ENCODE measurements at places on chromosomes 13 and 19.

DNA sequence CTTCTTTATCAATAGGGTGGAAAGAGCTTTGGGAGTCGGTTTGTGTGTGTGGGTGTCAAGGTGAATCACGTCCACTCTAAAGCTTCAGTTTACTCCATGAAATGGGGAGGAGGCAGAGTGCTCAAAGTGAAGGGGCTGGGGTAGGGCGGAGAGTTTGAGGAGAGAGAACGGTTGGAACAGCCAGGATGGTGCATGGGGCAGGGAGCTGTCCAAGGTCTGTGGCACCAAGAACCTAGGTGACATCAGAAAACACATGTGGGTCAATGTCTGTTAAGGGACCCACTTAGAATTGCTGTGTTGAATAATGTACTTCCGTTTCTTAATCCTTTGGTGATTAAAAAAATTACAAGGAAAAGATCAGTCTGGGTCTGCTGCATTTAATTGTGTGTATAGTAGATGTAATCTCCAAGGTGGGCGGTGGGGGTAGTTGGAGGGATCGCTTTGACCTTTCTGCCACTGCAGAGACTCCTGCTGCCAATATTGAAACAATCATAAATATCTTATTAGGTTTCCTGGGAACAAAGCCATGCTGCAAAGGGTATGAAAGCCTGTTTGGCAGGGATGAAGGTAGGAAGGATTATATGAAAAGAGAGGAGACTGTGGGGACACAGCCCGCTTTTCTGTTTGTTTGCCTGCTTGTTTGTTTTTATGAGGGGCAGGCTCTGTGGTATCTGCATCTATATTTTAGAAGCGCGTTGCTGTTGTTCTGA, 122.3 kb downstream of the ATP8A2 start:
- no peak for DNase-seq

GRCh38 chr19:33388725-33389420, 15.4 kb downstream of the CEBPG start:
- no peak for DNase-seq

DNA sequence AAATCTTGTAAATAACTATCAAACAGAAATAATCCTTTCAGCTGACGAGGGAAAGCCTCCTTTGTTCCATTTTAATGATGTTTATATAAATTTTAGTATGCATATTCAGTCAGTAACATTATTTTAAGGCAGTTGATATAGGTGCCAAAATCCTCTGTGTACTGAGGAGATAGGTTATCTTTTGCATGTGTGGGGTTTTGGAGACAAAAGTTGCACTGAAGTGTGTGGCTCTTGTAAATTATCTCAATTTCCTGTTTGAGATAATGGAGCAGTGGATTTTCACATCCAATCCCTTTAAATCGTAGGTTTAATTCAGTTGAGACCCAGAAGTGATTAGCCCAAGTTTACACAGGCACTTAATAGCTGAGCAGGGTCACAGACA, 106.6 kb downstream of the RGCC start:
- DNase-seq = no peak

DNA sequence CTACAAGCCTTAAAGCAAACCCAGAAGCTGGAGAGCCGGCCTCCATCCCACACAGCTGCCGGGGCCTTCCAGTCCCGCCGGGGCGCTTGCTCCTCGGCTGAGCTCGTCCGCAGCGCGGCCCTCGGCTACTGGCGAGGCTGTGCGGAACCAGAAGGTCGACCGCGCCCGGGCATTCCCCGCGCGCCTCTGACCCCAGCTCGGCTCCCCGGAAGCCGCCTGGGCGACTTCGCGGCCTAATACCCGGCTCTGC, 863 bp downstream of the ANKRD10 start:
- no peak for DNase-seq

- DNase-seq = no peak
These were observed 302.6 kb downstream of the PCDH9 start for GRCh38 chr13:66927562-66927961.

DNA sequence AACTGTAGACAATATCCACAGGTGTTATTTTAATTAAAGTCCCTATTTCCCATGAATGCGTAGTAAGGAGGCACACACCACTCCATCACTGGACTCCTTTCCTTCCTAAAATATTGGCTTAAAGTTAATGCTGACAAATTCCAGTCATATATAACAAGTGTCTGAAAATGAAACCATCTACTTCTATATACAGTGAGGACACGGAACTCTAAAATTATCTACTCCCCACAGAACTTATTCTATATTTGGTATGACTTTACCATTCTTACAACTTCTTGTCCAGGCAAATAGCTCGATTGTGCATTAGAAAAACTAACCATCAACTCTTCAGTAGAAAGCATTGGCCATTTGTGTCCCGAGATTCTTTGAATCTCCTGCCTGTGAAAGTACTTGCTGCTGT, 1560.2 kb downstream of the EFNB2 start:
- DNase-seq = no peak

- peak; percentile 70 for DNase-seq
These were observed 56.5 kb downstream of the VAV1 start for GRCh38 chr19:6828698-6829633.
